ENCODE measurements at places on chromosomes 2 and 18. TPM values are rescaled to one million over a fixed set of nuclear protein-coding genes. Genes with fewer than 3 reads are reported as not detected.

- no peak for DNase-seq
Measured at GRCh38 chr2:170226216-170226615, 48.3 kb downstream of the MYO3B start.

DNA sequence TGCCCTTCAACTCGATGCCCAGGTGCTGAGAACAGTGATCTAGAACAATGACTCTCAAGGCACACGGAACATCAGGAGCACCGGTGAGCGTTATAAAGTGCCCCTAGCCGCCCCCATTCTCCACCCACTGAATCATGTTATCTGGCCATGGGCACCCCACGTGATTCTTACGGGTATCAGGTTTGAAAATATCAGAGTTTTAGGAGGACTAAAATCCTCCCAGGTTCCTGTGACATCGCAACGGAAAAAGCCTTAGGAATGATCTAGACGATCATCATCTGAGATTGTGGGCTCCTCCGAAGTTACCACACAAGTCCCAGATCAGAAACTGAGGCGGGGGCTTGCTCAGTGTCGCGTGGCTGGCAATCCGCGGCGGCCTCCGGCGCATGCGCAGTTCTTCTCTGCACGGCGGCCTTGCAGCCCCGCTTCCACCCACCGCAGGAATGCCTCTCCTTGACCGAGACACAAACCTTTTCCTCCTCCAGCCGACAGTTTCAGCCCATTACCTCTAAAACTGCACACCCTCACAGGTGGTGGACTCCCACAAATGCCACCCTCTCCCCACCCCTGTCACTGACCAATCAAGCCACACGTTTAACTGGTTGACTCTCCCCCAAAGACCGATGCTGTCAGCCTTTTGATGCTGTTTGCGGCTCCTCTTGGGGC, 5.8 kb upstream of the MRPL33 start:
- no peak for DNase-seq

MAP3K19 gene
- 0.41 TPM for total RNA-seq

DNA sequence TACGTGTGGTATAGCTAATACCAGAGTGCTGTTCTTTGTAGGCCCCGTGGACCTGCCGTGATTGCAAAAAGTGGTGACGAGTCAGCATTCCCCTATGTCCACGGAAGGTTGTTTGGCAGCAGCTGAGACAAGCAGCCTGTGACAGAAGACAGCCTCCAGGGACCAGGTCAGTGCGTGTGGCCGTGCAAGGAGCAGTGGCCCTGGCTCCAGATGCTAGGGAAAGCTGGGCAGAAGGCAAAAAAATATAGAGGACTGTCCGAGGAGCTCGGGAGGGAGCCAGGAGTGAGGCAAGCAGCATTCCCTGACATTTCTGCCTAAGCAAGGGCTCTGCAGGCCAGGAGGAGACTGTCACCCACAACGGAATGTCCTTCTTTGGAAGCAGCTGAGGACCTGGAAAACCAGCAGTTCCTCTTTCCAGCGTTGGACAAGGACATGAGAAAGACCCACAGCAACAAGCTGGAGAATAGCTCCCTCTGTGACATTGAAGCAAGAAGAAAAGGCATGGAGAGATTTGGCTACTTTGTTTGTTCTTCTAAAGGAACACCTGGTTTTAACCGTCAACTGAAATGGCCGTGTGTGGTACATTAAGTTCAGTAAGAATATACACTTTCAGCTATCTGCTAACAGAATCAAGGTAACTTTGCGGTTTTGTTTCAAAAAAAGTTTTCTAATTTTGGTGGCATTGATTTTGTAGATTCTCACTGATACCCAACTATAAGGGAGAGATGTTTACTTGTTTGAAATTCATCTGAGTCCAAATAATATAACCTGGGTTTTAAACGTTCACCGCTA, 58.3 kb downstream of the NPAS2 start:
- no peak for DNase-seq

- no peak for DNase-seq
Measured at GRCh38 chr2:126658319-126658904, 2.5 kb downstream of the GYPC start.

- DNase-seq: no peak
Measured at GRCh38 chr18:75365254-75365629, 62.3 kb downstream of the SMIM21 start.

SAG gene
- total RNA-seq: 0.82 TPM

GRCh38 chr18:46449499-46449898, 207.5 kb downstream of the LOXHD1 start:
- DNase-seq: no peak

DNA sequence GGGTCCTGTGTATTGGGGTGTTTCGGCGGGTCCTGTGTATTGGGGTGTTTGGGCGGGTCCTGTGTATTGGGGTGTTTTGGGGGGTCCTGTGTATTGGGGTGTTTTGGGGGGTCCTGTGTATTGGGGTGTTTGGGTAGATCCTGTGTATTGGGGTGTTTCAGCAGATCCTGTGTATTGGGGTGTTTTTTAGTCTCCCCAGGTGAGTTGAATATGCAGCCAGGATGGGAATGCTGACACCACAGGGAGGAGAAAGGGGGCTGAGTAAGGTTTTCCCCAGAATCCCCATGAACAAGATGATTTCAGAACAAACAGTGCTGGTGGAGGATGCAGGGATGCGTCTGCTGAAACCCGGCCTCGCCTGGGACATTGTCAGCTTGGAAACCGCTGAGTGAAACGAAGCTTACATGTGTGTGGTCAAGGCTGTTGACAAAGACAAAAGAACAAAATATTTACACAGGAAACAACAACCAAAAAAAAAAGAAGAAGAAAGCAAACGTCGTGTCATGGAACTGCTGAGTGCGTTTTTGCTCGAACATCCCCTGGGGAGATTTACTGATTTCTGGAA, 88.5 kb upstream of the ODC1 start:
- DNase-seq: no peak

C2orf80 gene
- total RNA-seq: 38.3 TPM

AMER3 gene
- 44.0 TPM for total RNA-seq

Measured in frontal cortex (tissue), 4 donors.